ENCODE measurements at places on chromosomes 1 and 21. TPM values are rescaled to one million over a fixed set of nuclear protein-coding genes. Genes with fewer than 3 reads are reported as not detected.

The L1TD1 gene
- not detected for total RNA-seq

The ITPKB gene
- total RNA-seq = not detected

The FAM163A gene
- not detected for total RNA-seq

The FMOD gene
- total RNA-seq = not detected

The LMX1A gene
- 0.07 TPM for total RNA-seq

The ICOSLG gene
- total RNA-seq = 0.51 TPM

The CRB1 gene
- not detected for total RNA-seq

The FMO3 gene
- not detected for total RNA-seq

The MARK1 gene
- total RNA-seq = not detected

The UBL4B gene
- total RNA-seq = not detected

The BCAR3 gene
- total RNA-seq = 4.8 TPM

The TFF1 gene
- total RNA-seq = 0.24 TPM

The OLIG2 gene
- total RNA-seq = not detected

The COL24A1 gene
- 0.13 TPM for total RNA-seq

- no peaks in the 10 kb centered on the region for H3K36me3 ChIP-seq
- H3K27ac ChIP-seq = no peak overlapping the region
- H3K27me3 ChIP-seq = peaks cover 16% of the 10 kb centered on the region
These were observed 344.1 kb upstream of the VAMP3 start for GRCh38 chr1:7426780-7427604.

DNA sequence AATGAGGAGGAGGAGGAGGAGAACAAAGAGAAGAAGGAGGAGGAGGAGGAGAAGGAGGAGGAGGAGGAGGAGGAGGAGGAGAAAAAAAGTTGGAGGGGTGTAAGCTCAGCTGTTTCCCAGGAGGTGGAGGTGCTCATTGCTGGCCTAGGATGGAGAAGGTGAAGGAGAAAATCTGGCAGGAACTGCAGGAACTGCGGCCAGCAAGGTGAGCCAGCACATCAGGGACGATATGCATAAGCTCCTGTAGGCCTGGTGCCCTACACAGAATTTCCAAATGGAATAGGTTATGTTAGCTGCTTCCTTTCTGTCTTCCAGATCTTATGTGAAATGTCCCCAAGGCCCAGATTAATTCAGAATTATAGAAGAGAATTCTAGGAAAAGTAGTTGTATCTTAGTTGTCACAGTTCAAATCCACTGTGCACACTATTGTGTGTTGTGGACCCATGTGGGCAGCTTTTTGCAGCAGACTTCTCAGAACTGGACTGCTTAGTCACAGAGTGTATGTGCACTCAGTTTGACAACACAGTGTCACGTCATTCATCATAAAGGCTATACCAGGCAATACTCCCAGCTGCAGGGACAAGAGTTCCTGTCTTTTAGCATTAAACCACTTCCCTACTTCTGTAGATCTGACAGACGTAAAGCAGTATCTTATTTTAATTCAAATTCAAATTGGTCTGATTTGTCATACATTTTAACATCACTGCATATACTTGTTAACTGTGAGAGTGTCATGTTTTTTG lies 303.7 kb downstream of the HLX start:
- no peak overlapping the region for H3K4me3 ChIP-seq
- no peaks in the 10 kb centered on the region for H3K36me3 ChIP-seq
- no peaks in the 10 kb centered on the region for H3K4me1 ChIP-seq
- H3K27ac ChIP-seq = no peak overlapping the region
- H3K27me3 ChIP-seq = no peaks in the 10 kb centered on the region
- DNase-seq = no peak

GRCh38 chr21:14762327-14762726 lies 216.2 kb upstream of the SAMSN1 start:
- no peak overlapping the region for H3K27ac ChIP-seq
- H3K36me3 ChIP-seq = no peaks in the 10 kb centered on the region
- no peaks in the 10 kb centered on the region for H3K4me1 ChIP-seq
- H3K4me3 ChIP-seq = no peak overlapping the region

DNA sequence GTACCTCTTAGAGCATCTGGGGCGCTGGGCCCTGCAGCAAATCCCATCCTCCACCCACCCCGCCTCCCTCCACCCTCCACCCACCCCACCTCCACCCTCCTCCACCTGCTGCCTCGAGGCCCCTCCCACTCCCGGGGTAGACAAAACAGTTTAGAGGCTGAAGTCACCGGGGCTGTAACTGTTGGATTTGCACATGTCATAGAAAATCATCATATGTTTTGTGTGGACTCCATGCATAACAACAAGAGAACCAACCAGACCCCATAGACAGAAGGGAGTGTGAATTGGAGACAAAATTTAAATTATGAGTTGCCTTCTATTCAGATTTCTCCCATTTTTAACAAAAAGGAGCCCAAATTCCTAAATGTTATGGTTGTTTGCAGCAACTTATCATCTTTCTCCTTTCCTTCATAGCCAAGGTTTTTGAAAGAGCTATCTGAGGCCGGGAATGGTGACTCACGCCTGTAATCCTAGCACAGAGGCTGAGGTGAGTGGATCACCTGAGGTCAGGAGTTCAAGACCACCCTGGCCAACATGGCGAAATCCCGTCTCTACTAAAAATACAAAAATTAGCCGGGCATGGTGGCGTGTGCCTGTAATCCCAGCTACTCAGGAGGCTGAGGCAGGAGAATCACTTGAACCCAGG lies 28.2 kb upstream of the LGALS8 start:
- H3K36me3 ChIP-seq = no peaks in the 10 kb centered on the region
- no peaks in the 10 kb centered on the region for H3K27me3 ChIP-seq
- H3K4me3 ChIP-seq = no peak overlapping the region
- H3K27ac ChIP-seq = peak overlapping the region; percentile 88

DNA sequence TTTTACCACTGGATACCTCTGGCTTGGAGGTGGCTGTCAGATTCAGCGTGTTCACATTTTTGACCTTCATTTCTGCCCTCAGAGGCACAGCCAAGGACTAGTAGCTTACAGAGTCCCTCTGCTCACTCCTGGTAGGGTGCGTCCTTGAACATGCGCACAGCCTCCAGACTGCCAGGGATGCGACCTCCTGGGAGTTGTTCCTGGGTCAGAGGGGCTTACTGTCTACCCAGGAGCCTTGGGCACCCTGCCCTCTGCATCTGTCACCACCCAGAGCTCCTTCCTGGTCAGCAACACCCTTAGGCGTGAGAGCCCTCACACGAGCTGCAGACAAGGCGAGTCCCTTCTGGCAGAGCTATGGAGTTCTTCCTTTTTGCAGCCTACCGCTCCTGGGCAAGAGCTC lies 1.7 kb downstream of the SLX9 start:
- peaks cover 45% of the 10 kb centered on the region for H3K4me1 ChIP-seq
- H3K27ac ChIP-seq = peak overlapping the region; percentile 2
- no peak for DNase-seq
- H3K36me3 ChIP-seq = peaks cover 9% of the 10 kb centered on the region
- H3K4me3 ChIP-seq = peak overlapping the region; percentile 78

DNA sequence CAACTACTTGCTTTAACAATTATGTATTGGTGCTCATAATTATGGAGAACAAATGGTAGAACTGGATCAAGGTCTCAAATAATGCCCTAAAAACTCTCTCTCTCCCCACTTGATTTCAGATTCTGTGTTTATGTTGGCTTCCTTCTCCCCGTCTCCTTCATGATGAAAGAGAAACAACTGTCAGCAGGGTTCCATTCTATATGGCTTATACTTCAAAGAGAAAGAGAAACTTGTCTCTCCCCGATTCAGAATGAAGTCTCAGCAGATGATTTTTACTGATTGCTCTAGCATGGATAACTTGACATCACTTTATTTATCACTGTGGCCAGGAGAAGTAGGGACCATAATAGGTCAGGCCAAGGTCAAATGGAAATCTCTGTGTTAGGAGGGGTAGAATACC lies 575.6 kb downstream of the AGBL4 start:
- no peaks in the 10 kb centered on the region for H3K36me3 ChIP-seq
- H3K27me3 ChIP-seq = no peaks in the 10 kb centered on the region
- H3K27ac ChIP-seq = no peak overlapping the region
- no peak for DNase-seq
- no peak overlapping the region for H3K4me3 ChIP-seq
- no peaks in the 10 kb centered on the region for H3K4me1 ChIP-seq

- H3K4me1 ChIP-seq = no peaks in the 10 kb centered on the region
- no peak overlapping the region for H3K4me3 ChIP-seq
- H3K36me3 ChIP-seq = peaks cover 12% of the 10 kb centered on the region
- no peak for DNase-seq
These were observed 88.2 kb downstream of the RABGAP1L start for GRCh38 chr1:174247472-174247871.

- no peak for DNase-seq
- no peak overlapping the region for H3K27ac ChIP-seq
- peaks cover 11% of the 10 kb centered on the region for H3K4me1 ChIP-seq
These were observed 60.8 kb upstream of the PRKACB start for GRCh38 chr1:84083307-84083706.

- H3K4me1 ChIP-seq = peaks cover 32% of the 10 kb centered on the region
- DNase-seq = no peak
- no peak overlapping the region for H3K27ac ChIP-seq
- H3K27me3 ChIP-seq = no peaks in the 10 kb centered on the region
These were observed 56.4 kb downstream of the SLC45A1 start for GRCh38 chr1:8374356-8374755.

DNA sequence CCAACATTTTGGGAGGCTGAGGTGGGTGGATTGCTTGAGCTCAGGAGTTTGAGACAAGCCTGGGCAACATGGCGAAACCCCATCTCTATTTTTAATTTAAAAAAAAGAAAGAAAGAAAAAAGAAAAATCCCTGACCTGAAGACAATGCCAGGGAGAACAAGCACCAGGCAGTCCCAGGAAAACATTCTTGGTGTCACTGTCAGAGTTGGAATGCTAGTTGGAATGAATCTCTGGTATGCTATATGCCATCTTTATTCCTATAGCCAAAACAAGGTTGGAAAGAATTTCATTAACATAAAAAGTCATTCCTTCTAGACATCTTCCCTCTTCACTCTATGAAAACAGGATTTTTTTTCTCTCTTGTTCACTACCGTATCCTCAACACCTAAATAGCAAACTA lies 2.8 kb downstream of the DNAJC8 start:
- no peak for DNase-seq
- no peak overlapping the region for H3K27ac ChIP-seq
- H3K4me1 ChIP-seq = peaks cover 23% of the 10 kb centered on the region
- H3K4me3 ChIP-seq = no peak overlapping the region

- H3K4me1 ChIP-seq = peaks cover 45% of the 10 kb centered on the region
- no peak for DNase-seq
- H3K4me3 ChIP-seq = peak overlapping the region; percentile 11
These were observed 59.6 kb downstream of the SIK1 start for GRCh38 chr21:43367296-43367695.

GRCh38 chr1:183246436-183246835 lies 60.4 kb downstream of the LAMC2 start:
- H3K27ac ChIP-seq = no peak overlapping the region
- DNase-seq = no peak
- H3K36me3 ChIP-seq = no peaks in the 10 kb centered on the region
- H3K27me3 ChIP-seq = no peaks in the 10 kb centered on the region

- H3K27ac ChIP-seq = no peak overlapping the region
- no peaks in the 10 kb centered on the region for H3K36me3 ChIP-seq
- H3K27me3 ChIP-seq = peaks cover 2% of the 10 kb centered on the region
- DNase-seq = no peak
- H3K4me1 ChIP-seq = no peaks in the 10 kb centered on the region
These were observed 12.9 kb upstream of the STUM start for GRCh38 chr1:226535666-226536065.

GRCh38 chr21:45030682-45031570 lies 43.5 kb upstream of the ADARB1 start:
- DNase-seq = no peak
- H3K27ac ChIP-seq = no peak overlapping the region
- peaks cover 44% of the 10 kb centered on the region for H3K4me1 ChIP-seq

- H3K27me3 ChIP-seq = no peaks in the 10 kb centered on the region
- H3K4me3 ChIP-seq = no peak overlapping the region
- H3K36me3 ChIP-seq = no peaks in the 10 kb centered on the region
- H3K4me1 ChIP-seq = peaks cover 15% of the 10 kb centered on the region
- DNase-seq = peak; percentile 56
These were observed 64.8 kb downstream of the DPT start for GRCh38 chr1:168664069-168664834.

DNA sequence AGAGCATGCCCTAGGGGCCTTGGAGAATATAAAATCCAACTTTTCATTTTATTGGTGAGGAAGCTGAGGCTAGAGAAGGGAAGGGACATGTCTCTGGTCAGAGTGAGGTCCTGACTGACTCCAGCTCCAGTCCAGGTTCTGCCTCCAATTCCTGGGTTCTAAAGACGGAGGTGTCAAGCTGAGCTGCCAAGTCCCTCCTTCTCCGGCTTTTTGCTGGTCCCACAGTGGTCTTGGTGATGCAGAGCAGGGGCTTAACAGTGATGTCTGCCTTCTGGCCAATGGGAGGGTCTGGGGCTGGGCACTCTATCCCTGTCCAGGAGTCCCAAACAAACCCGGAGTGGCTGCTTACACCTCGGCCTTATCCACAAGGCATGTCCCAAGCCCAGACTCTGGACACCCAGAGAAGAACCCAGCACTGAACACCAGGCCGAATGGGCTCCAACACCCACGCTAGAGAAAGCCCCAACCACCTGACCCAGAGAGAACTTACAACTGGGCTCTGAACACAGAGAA lies 104.8 kb downstream of the EBNA1BP2 start:
- H3K27me3 ChIP-seq = no peaks in the 10 kb centered on the region
- DNase-seq = no peak
- no peaks in the 10 kb centered on the region for H3K36me3 ChIP-seq

DNA sequence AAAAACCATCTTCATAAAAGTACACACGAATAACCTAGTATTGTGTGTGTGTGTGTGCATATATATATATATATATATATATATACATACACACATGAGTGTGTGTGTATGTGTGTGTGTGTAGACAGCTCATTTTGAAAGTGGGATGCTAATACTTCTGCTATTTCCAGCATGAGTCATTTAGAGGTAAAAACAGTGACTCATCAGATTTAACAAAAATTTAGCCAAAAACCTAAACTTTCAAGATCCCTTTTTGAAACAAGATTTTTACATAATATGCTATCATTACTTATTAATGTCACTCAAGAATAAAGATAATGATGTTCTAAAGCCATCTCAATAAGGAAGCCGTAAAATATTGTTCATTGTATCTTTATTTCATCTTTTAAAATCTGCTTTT lies 35.6 kb upstream of the ADGRL4 start:
- no peaks in the 10 kb centered on the region for H3K27me3 ChIP-seq
- H3K27ac ChIP-seq = no peak overlapping the region
- H3K4me1 ChIP-seq = no peaks in the 10 kb centered on the region
- H3K36me3 ChIP-seq = no peaks in the 10 kb centered on the region

DNA sequence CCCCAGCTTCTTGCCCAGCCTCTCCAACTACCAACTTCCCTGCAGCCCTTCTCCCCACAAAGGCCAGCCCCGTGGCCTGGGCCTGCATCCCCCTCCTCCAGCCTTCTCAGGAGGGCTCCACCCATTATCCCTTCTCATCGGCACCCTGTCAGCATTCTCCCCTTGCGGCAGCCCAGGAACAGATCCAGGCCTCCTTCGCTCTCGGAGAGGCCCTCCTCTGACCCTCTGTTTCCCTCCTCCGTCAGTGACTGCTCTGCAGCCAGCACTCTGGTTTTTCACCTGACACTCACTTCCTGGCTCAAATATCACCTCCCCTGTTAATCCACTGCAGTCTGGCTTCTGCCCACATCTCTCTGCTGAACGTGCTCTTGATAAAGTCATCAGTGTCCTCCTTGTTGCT lies 17.5 kb downstream of the ADGRB2 start:
- H3K4me3 ChIP-seq = no peak overlapping the region
- H3K36me3 ChIP-seq = no peaks in the 10 kb centered on the region
- 0 out of 2 replicates have a peak, but pooled peaks cover under 1% of the 10 kb centered on the region for H3K4me1 ChIP-seq
- no peak overlapping the region for H3K27ac ChIP-seq

All from HepG2 (cell line).